ENCODE measurements at places on chromosomes 2 and 18.
A peak's percentile ranks its signal among the peaks of the same experiment; 100 is the strongest.

- no peak for DNase-seq
Measured at GRCh38 chr18:69999656-70000055, 52.0 kb upstream of the CD226 start.

- no peak for DNase-seq
Measured at GRCh38 chr18:42936289-42936688, 179.2 kb downstream of the RIT2 start.

DNA sequence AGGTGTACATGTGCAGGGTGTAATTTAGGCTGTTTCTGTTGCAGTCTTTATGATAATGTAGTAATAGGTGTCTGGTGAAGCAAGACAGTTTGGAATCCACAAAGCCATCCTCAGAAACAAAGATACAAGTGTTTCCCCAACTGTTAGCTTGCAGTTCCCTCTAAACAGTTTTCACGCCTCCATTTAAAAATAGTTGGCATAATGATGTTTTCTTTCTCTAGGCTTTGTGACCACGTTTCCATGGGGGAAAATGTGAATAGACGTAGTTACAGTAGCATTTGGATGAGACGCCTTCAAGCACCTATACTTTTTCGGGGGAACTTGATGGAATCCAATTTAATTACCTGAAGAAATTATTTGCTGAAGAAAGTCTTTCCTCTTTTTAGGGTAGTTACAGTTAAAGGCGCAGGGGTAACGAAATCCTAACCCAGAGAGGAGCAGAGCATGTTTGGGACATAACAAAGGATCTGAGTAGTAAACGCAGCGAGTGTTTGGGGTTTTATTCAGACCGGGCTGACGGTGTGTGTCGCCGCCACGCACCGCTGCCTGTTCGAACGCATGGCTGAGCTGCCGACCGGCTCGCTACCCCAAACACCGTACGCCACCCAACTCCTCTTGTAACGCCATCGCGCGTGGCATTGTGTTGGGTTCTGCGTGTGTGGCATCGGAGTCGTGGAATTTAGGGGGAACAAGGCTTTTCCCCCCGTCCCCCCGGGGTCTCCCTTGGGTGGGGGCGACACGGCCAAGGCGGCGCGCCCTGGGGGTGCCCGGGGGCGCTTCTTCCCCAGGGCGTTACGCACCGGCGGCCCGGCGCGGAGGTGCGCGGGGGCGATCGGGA, 681 bp upstream of the NRP2 start:
- DNase-seq = no peak

DNA sequence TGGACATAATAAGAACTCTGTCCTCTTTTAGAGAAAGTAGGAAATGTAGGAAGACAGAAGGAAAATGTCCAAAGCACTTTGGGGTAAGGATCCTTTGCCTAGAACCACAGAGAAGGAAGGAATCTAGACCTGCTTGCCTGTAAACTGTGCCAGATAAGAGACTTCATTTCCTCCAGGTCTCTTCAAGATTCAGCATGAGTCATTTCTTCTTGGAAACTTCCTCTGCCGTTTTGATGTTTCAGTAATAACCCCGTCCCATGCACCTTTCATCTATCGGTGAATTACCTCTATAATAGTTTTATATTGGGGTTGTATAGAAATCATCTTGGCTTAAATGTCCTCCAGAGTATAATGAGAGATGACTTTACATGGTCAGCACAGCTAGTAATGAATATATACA, 63.2 kb upstream of the LRATD1 start:
- no peak for DNase-seq

GRCh38 chr2:196277002-196277401, 105.6 kb upstream of the STK17B start:
- peak; percentile 20 for DNase-seq

GRCh38 chr18:45525301-45525700, 90.0 kb upstream of the SLC14A2 start:
- no peak for DNase-seq

- no peak for DNase-seq
Measured at GRCh38 chr2:210299866-210300373, 15.1 kb downstream of the MYL1 start.

- no peak for DNase-seq
Measured at GRCh38 chr2:142992840-142993239, 115.4 kb downstream of the KYNU start.

DNA sequence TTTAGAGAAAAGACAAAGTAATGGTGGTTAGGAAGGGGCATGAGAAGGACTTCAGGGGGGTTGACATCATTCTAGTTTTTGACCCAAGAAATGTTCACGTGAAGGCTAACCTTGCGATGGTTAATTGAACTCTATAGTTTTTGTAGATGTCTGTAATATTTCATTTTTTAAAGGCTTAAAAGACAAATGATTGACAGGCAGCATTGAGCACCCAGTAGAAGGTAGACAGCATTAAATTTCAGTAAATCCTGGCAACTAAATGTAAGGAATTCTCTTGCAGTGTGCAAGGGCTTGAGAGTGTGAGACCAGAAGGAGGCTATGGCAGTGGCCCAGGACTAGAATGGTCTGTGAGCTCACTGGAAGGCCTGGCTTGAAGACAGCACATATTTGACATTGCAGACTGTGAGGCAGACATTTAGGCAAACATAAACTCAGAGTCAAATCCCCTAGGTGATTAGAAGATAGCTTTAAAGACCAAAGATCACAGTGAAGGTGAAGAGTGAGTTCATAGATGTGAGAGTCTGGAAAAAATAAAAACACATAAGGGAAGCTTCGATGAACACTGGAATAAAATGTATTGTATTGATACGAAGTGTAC, 100.1 kb upstream of the MAP4K4 start:
- DNase-seq = no peak

- DNase-seq = no peak
Measured at GRCh38 chr2:211836409-211836808, 702.2 kb downstream of the ERBB4 start.

GRCh38 chr2:174039551-174040416, 74.6 kb upstream of the SP3 start:
- peak; percentile 94 for DNase-seq

DNA sequence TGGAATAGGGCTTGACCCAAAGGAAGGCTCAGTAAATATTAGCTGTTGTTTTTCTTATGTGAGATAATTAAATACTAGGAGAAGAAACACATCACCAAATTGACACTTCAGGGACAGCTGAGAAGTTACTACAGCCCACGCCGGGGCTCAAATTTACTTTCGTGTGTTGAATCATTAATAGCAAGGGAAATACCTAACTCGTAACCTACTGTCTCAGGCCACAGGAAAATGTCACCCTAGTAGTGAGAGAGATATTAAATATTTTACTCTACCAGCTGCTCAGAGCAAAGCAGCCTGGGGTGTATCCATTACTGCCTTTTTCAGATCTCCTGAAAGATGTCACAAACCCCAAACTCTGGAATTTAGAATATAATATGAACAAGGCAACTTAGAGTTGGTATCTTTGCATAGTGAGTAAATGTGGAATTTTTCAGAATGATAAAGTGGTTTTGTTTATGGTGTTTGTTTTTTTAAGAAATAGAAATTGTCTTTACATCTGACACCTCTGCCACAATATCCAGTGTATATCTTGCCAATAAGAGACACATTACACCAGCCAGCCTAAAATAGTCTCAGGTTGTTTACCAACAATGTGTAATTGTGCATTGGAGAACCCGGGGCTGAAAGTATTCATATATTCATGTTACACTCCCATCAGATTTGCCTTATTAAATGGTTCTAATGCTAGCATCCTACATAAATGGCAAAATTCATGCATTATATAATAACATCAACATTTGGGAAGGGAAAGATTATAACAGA, 48.4 kb downstream of the ATP8B1 start:
- no peak for DNase-seq

- no peak for DNase-seq
Measured at GRCh38 chr2:149050188-149050587, 11.7 kb downstream of the LYPD6B start.

GRCh38 chr2:45263147-45263546, 253.9 kb upstream of the SIX2 start:
- DNase-seq = no peak

GRCh38 chr2:137220438-137220993, 455.2 kb downstream of the THSD7B start:
- DNase-seq = no peak

DNA sequence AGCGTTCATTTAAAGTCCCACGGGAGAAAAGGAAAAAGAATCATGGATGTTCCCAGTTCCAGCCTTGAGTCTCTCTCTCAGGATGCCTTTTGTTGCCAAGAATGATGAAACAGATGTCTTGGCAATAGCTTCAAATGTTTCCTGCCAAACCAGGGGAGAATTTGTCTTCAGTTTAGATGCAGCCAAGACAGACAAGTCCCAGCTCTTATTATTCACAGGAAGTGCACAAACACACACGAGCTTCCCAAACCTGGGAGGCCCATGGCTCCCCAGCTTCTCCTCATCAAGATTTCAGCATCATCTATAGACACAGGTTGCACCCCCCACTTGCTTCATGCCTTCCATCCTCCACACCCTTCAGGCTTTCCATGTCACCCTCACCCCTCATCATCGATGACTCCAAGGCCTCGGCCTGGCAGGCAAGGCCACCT, 45.9 kb downstream of the HS1BP3 start:
- peak; percentile 76 for DNase-seq

DNA sequence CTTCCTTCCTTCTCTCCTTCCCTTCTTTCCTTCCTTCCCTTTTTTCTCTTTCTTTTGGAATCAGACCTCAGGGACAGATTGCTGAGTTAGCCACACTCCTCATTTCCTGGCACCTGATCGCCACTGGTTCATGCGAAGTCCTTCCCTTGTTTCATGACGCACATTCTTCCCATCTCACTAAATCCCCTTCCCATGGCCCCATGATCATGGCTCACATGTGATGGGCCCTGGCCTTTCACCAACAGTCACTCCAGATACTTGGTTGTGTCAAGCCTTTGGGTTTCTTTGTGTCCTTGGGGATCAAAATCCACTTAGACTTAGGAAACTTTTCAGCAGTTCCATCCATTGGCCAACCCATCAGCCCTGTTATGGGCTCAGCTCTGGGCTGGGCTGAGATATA, 23.8 kb upstream of the ASPRV1 start:
- DNase-seq = no peak

- no peak for DNase-seq
Measured at GRCh38 chr18:69871363-69871762, 76.3 kb downstream of the CD226 start.

All from pons (tissue), 1 donor.